ENCODE measurements at places on chromosomes 3 and 15. TPM values are rescaled to one million over a fixed set of nuclear protein-coding genes. Genes with fewer than 3 reads are reported as not detected.

DNA sequence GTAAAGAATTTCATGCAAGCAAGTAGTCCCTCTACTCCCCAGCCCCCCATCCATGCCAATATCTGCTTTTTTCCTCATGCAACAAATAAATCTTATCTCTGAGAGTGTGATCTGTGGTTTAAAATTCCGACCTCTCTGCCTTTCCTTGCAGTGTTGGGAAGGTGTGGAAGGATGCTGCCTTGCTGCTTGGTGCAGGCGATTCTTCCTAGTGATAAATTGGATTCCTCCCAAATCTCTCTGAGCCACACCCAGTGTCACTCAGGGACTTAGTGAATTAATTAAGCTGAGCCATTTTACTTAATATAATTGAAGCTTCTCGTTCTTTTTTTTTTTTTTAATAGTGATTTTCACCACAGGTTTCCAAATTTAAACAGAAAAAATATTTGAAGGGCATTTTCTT, 3.4 kb downstream of the GAP43 start:
- H3K4me3 ChIP-seq, result peak overlapping the region; percentile 14
- no peak overlapping the region for H3K27ac ChIP-seq
- H3K36me3 ChIP-seq, result no peaks in the 10 kb centered on the region
- H3K4me1 ChIP-seq, result peaks cover 22% of the 10 kb centered on the region

SYNPR gene
- 0.85 TPM for total RNA-seq

DNA sequence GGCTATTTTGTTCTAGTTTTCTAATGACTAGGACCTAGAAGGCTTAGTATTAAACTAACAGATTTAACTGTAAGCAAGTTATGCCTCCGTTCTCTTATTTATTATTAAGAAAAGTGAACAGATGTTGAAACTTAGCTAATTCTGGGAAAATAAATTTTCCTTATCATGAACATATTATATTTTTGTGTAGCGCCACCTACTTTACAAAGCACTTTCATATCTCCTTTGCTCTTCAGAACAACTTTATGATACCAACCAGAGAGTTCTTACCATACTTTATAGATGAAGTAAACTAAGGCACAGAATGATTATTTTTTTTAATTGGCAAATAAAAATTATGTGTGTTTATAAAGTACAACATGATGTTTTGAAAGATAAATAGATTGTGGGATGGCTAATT, 59.4 kb downstream of the NME9 start:
- DNase-seq, result no peak
- H3K27ac ChIP-seq, result no peak overlapping the region
- peaks cover 35% of the 10 kb centered on the region for H3K36me3 ChIP-seq
- no peaks in the 10 kb centered on the region for H3K4me1 ChIP-seq

DNA sequence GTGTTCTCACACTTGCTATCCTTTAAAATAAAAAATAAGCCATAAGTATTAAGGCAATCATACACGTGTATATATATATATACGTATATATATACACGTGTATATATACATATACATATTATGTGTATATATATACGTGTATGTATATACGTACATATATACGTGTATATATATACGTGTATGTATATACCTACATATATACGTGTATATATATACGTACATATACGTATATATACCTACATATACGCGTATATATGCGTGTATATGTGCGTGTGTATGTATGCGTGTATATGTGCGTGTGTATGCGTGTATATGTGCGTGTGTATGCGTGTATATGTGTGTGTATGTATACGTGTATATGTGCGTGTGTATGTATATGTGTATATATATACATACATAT, 477.3 kb upstream of the ARRDC4 start:
- no peaks in the 10 kb centered on the region for H3K4me1 ChIP-seq
- H3K27me3 ChIP-seq, result no peaks in the 10 kb centered on the region
- H3K36me3 ChIP-seq, result no peaks in the 10 kb centered on the region
- DNase-seq, result no peak
- H3K4me3 ChIP-seq, result no peak overlapping the region
- no peak overlapping the region for H3K27ac ChIP-seq

IQCF5 gene
- total RNA-seq, result not detected

DNA sequence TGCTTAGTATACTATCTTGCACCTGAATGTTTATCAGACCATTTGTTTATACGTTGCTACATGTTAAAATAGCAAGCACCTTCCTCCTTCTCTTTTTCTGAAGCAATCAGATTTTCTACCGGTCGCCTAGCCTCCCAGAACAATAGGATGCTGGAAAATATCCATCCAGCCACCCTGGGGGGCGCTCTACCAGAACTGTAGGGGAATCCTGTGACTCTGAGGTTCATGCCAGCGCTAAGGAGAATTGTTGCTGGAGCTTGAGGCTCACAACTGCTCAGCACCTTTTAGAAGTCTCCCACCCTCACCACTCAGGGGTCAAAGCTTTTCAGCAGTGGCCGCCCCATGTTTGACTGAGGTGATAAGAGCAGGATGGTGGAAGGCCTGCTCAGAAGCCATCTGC, 27.5 kb downstream of the SQOR start:
- H3K4me3 ChIP-seq, result no peak overlapping the region
- DNase-seq, result peak; percentile 60
- no peaks in the 10 kb centered on the region for H3K36me3 ChIP-seq
- H3K27me3 ChIP-seq, result peaks cover 2% of the 10 kb centered on the region

- H3K4me3 ChIP-seq, result no peak overlapping the region
- DNase-seq, result no peak
- H3K36me3 ChIP-seq, result no peaks in the 10 kb centered on the region
- no peak overlapping the region for H3K27ac ChIP-seq
Measured at GRCh38 chr15:85490856-85491255, 110.5 kb downstream of the AKAP13 start.

- no peaks in the 10 kb centered on the region for H3K36me3 ChIP-seq
- H3K27ac ChIP-seq, result no peak overlapping the region
- H3K4me1 ChIP-seq, result no peaks in the 10 kb centered on the region
- no peak overlapping the region for H3K4me3 ChIP-seq
Measured at GRCh38 chr15:54803134-54803808, 393.5 kb downstream of the RSL24D1 start.

- no peaks in the 10 kb centered on the region for H3K4me1 ChIP-seq
- H3K4me3 ChIP-seq, result no peak overlapping the region
- no peaks in the 10 kb centered on the region for H3K36me3 ChIP-seq
- no peaks in the 10 kb centered on the region for H3K27me3 ChIP-seq
Measured at GRCh38 chr3:55903680-55904079, 416.6 kb upstream of the WNT5A start.

IDH2 gene
- 53.3 TPM for total RNA-seq

- no peak for DNase-seq
- H3K4me3 ChIP-seq, result no peak overlapping the region
- peaks cover 9% of the 10 kb centered on the region for H3K36me3 ChIP-seq
Measured at GRCh38 chr3:45819543-45819942, 22.4 kb downstream of the LZTFL1 start.

GRCh38 chr15:56344336-56344735, 20.9 kb upstream of the TEX9 start:
- no peak overlapping the region for H3K4me3 ChIP-seq
- no peaks in the 10 kb centered on the region for H3K27me3 ChIP-seq
- no peak overlapping the region for H3K27ac ChIP-seq

DNA sequence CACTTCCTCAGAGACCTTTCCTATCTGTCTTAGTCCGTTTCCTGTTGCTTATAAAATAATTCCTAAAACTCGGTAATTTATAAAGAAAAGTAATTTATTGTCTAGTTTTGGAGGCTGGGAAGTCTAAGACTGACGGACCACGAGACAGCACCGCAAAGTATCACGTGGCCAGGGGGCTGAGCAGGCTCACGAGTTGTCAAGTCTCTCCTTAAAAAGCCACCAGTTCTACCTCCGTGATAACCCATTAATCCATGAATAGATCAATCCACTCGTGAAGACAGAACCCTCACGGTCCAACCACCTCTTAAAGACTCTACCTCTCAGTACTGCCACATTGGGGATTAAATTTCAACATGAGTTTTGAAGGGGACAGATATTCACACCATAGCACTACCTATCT, 821 bp downstream of the LINS1 start:
- no peak for DNase-seq
- H3K4me1 ChIP-seq, result peaks cover 8% of the 10 kb centered on the region
- no peaks in the 10 kb centered on the region for H3K27me3 ChIP-seq
- H3K27ac ChIP-seq, result no peak overlapping the region

AQP9 gene
- not detected for total RNA-seq

TRPM1 gene
- 1.2 TPM for total RNA-seq

DNA sequence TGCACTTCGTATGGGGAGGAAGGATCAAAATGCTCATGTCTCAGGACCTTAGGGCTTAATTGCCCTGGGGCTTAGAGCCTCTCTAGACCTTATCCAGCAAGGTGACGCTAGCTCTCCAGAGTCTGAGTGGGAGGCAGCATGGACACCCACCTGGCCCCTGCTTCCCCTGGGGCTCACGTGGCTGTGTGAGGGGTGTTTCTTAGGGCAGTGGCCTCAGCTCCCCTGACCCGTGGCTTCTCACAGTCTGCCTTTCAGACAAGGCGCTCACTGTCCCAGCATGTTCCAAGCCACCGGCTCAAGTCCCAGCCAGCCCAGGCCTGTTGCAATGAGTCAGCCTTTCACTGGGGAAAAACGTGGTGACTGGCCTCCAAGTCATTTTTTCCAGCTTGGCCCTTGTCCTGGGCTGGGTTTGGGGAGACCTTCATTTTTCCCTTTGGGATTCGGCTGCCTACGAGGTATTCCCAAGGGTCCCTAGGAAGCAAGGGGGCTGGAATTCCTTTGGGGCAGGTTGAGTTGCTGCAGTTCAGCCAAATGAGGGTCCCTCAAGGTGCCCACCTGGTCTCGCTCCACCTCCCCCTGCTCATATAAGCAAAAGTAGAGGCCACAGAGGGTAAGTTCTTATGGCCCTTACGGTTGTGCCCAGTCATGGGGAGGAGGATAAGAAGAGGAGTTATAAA, 15.7 kb downstream of the BHLHE40 start:
- H3K36me3 ChIP-seq, result no peaks in the 10 kb centered on the region
- H3K4me1 ChIP-seq, result peaks cover 23% of the 10 kb centered on the region
- no peak for DNase-seq
- H3K27ac ChIP-seq, result no peak overlapping the region

SLC9C1 gene
- total RNA-seq, result 2.5 TPM

DNA sequence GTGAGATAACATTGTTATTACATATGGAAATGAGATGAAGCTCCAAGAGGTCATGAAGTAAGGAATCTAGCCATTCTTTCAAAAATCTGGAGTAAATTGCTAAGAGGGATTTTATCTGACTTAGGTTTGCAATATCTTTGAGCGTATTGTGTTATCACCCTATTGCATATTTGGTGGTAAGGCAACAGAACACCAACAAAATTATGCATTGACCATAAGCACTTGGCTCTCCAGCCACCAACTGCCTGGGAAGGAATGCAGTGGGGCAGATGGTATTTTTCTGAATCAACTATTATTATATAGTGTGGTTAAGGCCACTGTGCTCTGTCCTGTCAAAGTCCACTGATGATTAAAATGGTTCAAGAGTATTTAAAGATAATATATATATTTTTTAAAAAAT, 287.9 kb upstream of the SEMA6D start:
- no peak for DNase-seq
- no peak overlapping the region for H3K27ac ChIP-seq
- no peak overlapping the region for H3K4me3 ChIP-seq
- H3K36me3 ChIP-seq, result no peaks in the 10 kb centered on the region

GRCh38 chr15:48477795-48478360, 146.6 kb downstream of the DUT start:
- H3K4me3 ChIP-seq, result no peak overlapping the region
- no peak overlapping the region for H3K27ac ChIP-seq
- DNase-seq, result no peak
- H3K4me1 ChIP-seq, result peaks cover 30% of the 10 kb centered on the region
- H3K27me3 ChIP-seq, result no peaks in the 10 kb centered on the region

OR5K2 gene
- not detected for total RNA-seq

- no peaks in the 10 kb centered on the region for H3K36me3 ChIP-seq
- H3K27me3 ChIP-seq, result no peaks in the 10 kb centered on the region
- H3K27ac ChIP-seq, result no peak overlapping the region
- H3K4me3 ChIP-seq, result no peak overlapping the region
Measured at GRCh38 chr3:125203731-125204130, 8.8 kb downstream of the SLC12A8 start.

- H3K27ac ChIP-seq, result no peak overlapping the region
- H3K36me3 ChIP-seq, result peaks cover 29% of the 10 kb centered on the region
- no peaks in the 10 kb centered on the region for H3K4me1 ChIP-seq
- H3K27me3 ChIP-seq, result no peaks in the 10 kb centered on the region
- no peak for DNase-seq
Measured at GRCh38 chr15:89836267-89837133, 21.8 kb upstream of the ANPEP start.

EAF2 gene
- total RNA-seq, result 7.6 TPM

IRAK2 gene
- 0.71 TPM for total RNA-seq

LTF gene
- 0.14 TPM for total RNA-seq

GRCh38 chr3:104908761-104909160, 457.9 kb upstream of the ALCAM start:
- no peak for DNase-seq
- peaks cover 20% of the 10 kb centered on the region for H3K4me1 ChIP-seq
- H3K36me3 ChIP-seq, result peaks cover 9% of the 10 kb centered on the region
- no peak overlapping the region for H3K4me3 ChIP-seq
- no peaks in the 10 kb centered on the region for H3K27me3 ChIP-seq
- H3K27ac ChIP-seq, result no peak overlapping the region
